ENCODE measurements at places on chromosomes 6 and 20.

DNA sequence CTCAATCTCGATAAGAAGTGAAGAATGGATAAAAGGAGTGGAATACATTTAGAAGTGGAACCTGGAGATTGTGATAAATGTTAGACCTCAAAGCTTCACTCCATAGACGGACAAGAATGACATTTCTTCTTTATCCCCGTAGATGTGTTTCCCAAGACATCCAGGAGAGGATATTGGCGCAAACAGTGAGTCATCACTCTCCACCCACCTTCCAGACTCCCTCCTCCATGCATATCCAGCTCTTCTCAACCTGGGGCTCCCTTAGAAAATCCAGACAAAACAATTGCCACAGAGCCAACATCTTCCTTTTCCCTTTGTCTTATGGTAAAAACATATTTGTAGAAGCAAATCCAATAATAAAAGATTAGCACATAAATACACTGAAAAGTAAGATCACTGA lies 586.1 kb downstream of the PTPRT start:
- DNase-seq = no peak

DNA sequence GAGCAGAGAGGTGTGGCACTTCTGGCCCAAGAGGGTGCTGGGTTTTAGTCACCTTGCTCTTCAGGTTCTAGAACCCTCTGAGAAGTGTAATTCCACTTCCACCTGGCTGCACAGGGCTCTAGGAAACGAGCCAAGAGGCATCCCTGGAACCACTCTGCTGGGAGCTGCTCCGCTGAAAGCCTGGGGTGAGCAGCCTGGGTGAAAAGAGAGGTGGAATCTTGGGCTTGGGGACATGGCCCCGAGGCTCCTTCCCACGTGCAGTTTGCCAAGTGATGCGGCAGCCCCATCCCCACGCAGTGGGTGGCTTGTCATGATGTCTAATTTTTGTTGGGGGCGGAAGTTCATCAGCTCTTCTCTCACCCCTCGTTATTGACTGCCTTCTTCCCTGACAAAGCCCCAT lies 32.8 kb downstream of the PPP1R16B start:
- no peak for DNase-seq

GRCh38 chr6:15781333-15781732 lies 118.5 kb upstream of the DTNBP1 start:
- DNase-seq = no peak

- peak; percentile 88 for DNase-seq
Observed at GRCh38 chr20:35447082-35447789, 8.2 kb upstream of the CEP250 start.

- no peak for DNase-seq
Observed at GRCh38 chr20:43725666-43726065, 1.1 kb downstream of the GTSF1L start.

- DNase-seq = no peak
Observed at GRCh38 chr6:41878961-41879405, 16.2 kb downstream of the USP49 start.

DNA sequence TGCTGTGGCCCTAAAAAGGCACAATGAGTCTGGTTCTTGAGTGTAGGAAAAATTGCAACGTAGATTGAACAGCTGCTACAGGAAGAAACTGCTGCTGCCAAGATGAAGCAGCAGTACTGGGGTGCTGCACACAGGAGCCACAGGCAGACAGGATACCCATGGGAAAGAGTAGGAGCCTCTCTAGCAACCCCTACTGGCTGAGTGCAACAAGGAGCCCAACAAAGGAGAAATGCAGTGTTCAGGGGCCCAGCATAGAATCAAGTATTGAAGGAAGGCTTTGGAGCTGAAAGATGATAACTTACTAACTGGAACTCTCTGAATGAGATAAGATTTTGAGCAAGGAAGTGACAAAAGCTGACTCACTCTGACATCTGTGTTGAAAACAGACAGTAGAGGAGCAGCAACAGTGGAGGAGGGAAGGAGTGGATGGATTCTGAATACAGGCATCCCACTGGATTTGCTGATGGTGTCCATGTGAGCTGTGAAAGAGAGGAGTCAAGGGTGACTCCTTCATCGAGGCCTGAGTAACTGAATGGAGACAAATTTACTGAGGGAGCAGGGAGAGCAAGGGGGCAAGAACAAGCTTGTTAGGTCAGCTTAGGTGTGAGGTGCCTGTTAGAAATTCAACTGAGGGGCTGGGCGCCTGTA lies 534.7 kb upstream of the JARID2 start:
- no peak for DNase-seq

- DNase-seq = no peak
Observed at GRCh38 chr6:43290905-43291355, 7.1 kb upstream of the SLC22A7 start.

DNA sequence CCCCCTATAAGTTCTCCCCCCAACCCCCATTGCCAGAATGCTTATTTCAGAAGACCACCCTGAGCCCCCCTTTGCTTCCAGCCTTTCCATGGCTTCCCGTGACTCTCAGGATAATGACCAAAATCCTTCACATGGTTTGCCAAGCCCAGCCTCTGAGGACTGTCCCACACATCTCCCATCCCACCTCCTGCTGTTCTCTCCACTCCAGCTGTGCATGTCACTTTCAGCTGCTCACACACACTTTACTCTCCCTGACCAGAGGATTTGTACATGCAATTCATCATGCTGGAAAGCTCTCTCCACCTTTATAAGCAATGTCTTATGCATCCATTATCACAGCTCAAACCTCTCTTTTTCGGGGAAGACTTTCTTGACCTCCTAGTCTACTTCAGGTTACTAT lies 164.2 kb downstream of the PRL start:
- peak; percentile 68 for DNase-seq

DNA sequence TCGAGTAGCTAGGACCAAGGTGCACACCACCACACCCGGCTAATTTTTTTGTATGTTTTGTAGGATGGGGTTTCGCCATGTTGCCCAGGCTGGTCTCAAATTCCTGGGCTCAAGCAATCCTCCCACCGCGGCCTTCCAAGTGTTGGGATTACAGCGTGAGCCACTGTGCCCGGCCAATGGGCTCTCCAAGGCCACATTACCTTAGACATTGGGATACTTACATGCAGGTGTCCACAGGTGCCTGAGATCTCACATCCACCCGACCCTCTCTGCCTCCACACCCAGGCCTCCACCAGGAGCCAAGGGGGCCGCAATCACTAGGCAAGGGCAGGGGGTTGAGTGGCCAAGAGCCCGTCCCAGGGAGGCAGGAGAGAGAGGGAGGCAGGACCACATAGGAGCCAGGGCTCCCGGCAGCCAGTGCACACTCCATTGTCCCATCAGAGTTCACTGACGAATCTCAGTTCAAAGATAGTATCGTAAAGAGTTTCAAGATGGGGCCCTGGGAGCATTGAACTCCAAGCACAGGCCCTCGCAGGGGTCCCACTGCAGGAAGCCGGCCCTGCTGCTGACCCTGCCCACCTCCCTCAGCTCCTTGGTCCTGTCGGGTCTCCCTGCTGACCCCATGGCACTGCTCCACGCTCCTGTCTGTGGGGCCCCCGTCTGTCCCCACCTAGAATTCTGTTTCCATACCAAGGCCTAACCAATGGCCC lies 55.3 kb downstream of the SSR1 start:
- DNase-seq = no peak

- DNase-seq = no peak
Observed at GRCh38 chr20:2692886-2693285, 306 bp downstream of the EBF4 start.

DNA sequence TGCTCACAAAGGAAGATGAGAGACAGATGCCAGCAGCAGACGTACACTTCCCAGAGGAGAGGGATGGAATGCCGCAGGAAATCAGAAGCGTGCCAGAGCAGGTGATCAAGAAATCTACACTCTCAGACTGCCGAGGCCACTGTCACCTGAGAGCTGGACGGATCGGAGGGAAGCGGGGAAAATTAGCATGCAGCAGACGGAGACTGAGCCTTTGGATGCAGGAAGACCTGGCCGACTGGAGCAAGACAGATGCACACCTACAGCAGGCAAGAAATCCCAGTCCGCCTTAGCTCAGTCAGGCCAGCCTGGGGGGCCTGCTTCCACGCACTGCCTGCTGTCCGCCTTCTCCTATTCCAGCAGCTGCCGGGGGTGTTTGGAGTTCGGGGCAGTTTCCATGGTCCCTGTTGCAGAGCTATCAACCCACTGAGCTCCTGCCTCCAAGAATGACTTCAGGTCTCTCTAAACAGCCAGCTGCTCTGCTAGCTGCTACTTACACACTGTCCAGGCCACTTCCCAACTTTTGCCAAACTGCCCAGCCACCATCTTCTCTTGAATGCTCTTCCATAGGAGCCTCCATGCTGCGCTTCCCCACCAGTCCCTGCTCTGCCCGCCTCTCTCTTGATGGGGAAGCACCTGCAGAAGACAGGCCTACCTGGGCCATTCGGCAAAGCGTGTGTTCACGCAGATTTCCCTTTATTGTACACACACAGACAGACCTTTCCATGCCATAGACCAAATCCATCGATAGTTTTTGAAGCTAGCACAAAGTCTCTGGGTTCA lies 368.5 kb downstream of the ZFAND3 start:
- no peak for DNase-seq

- DNase-seq = no peak
Observed at GRCh38 chr6:53828215-53828614, 33.4 kb downstream of the LRRC1 start.

All from right hindlimb (tissue), 1 donor.